ENCODE measurements at places on chromosomes 1 and 21.
A peak's percentile ranks its signal among the peaks of the same experiment; 100 is the strongest.

- DNase-seq: no peak
Measured at GRCh38 chr1:198082576-198082975, 74.2 kb upstream of the NEK7 start.

DNA sequence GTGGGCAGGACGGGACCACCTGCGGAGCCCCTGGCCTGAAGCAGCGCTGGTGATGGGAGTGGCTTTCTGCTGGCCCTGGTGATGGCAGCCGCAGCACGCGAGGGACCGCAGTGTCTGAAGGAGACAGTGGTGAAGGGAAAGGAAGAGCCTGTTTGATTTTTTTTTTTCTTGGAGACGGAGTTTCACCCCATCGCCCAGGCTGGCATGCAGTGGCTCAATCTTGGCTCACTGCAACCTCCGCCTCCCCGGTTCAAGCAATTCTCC lies 40.2 kb upstream of the TRAPPC10 start:
- no peak for DNase-seq

DNA sequence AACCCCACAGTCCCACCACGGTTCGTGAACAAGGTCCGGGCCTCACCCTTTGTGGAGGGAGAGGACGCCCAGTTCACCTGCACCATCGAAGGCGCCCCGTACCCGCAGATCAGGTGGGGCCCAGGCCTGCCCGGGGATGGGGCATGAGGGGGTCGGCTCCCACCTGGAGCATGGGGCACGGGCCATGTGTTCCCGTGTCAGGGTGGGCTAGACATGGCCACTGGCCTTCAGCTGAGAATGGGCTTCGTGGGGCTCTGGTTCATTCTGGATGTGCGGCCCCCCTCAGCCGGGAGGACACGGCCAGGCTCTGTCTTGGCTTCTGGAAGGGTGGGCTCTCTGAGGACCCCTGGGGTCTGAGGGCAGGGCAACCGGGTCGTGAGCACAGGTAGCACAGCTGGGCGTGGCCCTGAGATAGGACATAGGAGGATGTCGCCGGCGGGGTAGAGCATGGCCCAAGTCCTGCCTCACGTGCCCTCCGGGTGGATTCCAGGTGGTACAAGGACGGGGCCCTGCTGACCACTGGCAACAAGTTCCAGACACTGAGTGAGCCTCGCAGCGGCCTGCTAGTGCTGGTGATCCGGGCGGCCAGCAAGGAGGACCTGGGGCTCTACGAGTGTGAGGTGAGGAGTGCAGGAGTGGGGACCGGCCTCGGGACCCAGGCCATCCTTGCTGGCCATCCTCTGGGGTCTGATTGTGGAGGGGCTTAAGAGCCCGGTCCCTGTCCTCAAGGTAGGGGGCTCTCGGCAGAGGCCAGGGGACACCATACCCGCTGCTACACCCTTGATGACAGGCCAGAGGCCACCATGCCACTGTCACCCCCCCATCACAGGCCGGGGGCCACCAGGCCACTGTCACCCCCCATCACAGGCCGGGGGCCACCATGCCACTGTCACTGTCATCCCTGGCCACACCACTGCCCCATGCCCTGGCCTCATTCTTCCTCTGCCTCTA lies 55.5 kb downstream of the TRIM11 start:
- DNase-seq: no peak

DNA sequence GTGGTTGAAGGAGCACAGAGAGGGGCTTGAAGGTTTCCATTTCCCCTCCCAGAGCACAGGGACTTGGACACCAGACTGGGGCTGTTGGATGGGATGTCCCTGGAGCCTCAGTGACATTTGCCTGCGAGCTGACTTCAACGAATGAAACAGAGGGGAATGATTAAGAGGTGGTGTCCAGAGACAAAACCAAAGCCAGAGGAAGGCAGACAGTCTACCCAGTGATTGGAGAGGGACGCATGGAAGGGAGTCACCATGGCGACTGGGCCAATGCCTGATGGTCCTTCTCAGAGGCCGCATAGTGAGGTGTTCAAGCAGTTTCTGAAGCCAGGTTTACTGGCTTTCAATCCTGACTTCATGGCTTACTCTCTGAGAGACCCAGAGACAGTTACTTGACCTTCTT lies 77.2 kb downstream of the NUF2 start:
- no peak for DNase-seq

DNA sequence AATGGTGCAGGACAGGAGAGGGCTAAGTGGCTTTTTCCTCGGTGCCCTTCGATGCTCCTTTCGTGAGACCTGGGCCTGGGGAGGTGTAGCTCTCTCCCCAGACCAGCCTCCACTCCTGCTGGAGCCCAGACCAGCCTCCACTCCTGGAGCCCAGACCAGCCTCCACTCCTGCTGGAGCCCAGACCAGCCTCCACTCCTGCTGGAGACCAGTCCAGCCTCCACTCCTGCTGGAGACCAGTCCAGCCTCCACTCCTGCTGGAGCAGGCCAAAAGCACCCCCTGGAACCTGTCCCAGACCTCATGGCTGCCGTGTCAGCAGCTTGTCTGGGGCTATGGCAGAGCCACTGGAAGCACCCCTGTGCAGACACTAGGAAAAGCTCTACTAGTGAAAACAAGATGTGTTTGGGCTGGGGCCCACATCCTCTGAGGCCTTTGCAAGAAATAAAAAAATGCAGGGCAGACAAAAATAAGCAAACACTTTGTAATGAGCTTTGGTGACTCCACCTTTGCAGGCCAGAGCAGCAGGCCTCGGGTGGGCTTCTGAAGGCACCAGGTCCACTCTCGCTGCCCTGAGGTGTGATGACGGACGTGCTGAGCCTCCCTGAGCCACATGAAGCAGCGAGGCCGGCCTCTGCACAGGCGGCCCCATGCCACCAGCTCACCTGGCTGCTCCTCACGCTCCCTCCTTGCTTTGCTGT lies 116.0 kb upstream of the IFFO2 start:
- no peak for DNase-seq

- no peak for DNase-seq
Measured at GRCh38 chr1:238951809-238952208, 434.6 kb upstream of the CHRM3 start.

DNA sequence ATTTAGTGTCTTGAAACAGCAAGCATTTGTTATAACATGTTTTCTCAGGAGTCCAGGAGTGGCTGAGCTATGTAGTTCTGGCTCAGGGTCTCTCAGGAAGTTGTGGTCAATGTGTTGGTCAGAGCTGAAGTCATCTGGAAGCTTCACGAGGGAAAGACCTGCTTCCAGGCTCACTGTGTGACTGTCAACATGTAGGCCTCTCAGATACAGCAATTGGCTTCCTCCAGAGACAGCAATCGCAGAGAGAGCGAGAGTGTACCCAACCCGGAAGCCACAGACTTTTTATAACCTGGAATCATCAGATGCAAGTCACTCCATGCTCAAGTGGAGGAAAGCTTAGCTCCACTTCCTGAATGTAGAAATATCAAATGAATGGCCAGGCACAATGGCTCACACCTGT lies 40.9 kb downstream of the TNFRSF9 start:
- no peak for DNase-seq

DNA sequence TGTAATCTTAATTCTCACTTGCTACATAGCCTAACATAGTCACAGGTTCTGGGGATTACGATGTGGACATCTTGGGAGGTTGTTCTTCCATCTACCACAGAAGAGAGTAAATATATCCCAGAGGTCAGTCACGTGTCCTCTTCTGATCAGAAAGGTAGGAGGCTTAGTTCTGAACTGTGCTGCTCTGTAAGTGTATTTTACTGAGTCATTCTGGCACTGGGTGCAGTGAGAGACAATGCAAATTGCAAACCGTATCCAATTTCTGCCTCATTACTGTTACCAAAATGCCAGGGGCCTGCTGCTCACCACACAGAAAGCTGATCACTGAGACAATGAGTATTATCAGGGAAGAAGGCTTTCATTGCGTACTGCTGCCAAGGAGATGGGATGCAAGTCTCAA lies 104.0 kb downstream of the GABPA start:
- DNase-seq: no peak

GRCh38 chr1:35030756-35031446 lies 844 bp downstream of the ZMYM6 start:
- DNase-seq: no peak

- DNase-seq: peak; percentile 69
Measured at GRCh38 chr1:175714350-175714749, 29.0 kb downstream of the TNR start.

DNA sequence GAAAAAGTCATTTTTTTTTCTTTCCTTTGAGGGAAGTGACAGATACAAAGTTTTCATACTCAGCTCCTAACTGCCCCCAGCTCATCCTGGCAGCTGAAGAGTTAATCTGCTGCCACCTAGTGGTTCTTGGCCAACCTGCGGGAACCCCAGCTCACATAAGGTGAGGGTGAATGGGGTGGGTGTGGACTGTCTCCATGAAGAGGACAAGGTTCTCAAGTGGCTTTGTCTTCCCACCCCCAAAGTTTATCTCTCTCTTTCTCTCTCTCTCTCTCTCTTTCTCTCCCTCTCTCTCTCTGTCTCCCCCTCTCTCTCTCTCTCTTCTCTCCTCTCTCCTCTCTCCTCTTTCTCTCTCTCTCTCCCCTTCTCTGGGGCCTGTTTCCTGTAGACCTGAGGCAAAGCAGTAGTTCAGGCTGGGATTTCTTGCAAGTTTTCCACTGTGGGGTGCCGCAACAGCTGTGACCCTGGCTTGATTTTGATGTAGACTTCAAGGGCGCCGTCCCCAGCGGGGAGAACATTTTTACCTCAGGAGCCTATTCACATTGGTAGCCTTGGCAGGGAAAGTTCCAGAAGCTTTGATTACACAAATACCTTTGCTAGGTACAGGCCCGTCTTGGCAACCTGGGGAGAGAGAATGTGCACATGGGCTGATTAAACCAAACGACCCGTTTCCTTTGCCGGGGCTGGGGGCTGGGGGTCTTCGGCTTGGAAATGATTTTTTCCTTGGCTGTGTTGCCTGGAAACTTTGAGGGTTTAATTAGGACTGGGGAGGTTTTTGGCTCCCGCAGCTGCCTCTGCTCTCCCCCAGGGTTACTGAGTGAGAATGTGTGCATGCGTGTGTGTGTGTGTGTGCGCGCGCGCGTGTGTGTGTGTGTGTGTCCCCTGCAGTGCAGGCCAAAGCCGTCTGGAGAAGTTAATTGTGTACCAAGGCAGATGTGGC lies 135.9 kb downstream of the TM2D1 start:
- DNase-seq: peak; percentile 51

GRCh38 chr1:174766727-174767126 lies 233.0 kb upstream of the CACYBP start:
- no peak for DNase-seq

DNA sequence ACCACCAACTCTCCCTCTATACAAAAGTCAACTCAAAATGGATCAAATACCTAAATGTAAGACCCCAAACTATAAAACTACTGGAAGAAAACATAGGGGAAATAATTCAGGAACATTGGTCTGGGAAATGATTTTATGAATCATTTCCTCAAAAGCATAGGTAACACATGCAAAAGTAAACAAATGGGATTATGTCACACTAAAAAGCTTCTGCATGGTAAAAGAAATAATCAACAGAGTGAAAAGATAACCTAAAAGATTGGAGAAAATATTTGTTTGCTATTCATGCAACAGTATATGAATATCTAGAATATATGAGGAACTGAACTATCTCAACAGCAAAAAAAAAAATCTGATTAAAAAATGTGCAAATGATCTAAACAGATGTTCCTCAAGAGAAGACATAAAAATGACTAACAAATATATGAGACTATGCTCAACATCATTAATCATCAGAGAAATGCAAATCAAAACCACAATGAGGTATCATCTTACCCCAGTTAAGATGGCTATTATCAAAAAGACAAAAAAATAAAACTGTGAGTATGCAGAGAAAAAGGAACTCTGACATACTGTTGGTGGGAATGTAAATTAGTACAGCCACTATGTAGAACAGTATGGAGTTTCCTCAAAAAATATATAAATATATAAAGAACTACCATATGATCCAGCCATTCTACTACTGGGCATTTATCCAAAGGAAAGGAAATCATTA lies 47.8 kb downstream of the VCAM1 start:
- no peak for DNase-seq

DNA sequence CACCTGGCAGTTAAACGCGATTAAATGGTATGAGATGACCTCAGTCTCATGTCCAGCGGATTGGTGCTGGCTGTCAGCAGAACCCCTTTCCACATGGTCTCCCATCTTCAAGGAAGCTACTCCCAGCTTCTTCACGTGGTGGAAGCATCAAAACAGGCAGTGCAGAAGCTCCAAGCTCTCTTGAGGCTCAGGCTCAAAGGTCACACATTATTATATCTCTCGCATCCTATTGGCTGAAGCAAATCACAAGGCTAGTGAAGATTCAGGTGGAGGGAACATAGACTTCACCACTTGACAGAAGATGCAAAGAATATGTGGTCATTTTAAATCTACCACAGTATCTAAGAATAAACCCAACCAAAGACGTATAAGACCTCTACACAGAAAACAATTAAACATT lies 181.9 kb downstream of the VPS13D start:
- DNase-seq: no peak

DNA sequence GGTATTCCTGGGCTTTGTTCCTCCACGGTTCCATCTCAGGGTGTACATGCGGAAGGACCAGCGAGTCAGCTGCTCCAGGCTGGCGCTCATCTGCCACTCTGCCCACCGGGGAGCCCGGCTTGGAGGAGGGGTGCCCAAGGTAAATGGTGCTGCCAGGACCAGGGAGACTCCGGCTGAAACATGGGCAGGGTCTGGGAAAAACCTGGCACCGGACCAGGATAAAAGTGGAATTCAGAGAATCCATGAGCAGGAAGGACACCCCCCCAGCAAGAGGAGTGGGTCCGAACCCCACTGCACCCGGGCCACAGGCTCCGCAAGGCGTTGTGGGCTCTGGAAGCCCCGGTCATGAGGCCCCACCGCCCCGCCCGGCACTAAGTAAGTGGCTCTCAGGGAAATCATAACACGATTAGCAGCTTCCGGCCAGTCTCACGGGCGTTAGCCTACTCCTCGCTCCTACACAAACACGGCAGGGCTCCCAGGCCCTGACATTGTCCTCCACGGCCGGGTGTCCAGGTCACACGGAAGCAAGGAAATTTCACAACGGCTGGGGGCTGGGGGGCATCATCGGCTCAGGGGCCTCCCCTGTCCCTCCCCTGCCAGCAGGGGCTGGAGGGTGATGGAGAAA lies 21.1 kb downstream of the MEGF6 start:
- DNase-seq: no peak

DNA sequence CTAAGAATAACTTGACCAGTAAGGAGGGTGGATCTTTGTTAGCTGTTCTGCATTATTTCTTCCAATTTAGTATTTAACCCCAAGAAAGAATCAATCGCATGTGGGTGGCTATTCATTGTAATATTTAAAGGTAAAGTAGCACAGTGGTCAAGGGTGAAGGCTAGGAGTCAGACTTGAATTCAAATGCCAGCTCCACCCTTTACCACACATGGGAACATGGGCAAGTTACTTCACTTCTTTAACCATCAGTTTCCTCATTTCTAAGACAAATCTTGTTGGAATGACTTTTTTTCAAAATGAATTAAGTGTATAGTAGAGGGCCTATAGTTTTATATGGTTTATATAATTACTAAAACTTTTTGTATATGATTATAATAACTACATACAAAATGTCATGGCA lies 71.3 kb upstream of the S1PR1 start:
- DNase-seq: no peak
